ENCODE measurements at places on chromosomes 12 and 14. TPM values are rescaled to one million over a fixed set of nuclear protein-coding genes. Genes with fewer than 3 reads are reported as not detected.

- H3K27ac ChIP-seq, result no peak overlapping the region
- no peak overlapping the region for H3K4me3 ChIP-seq
- H3K27me3 ChIP-seq, result no peaks in the 10 kb centered on the region
- H3K36me3 ChIP-seq, result peaks cover 13% of the 10 kb centered on the region
- no peaks in the 10 kb centered on the region for H3K4me1 ChIP-seq
Observed at GRCh38 chr12:95130096-95130495, 56.7 kb upstream of the NR2C1 start.

DNA sequence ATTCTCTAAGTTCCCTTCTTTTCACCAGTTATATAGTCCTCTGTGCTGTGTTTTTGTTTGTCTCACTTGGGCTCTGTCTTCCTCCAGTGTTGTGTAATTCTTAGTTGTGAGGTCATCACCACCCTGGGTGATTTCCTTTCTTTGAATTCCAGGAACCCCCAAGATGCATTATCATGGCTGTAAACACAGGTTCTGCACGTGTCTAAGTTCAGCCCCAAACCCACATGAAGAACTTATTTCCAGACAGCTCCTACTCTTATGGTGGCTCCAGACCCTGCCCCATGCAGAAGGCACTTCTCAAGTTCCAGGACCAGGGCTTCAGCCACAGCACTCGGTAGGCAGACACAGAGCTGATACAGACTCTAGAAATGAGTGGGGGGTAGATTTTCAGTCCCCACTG lies 560.5 kb downstream of the BCL11B start:
- no peak for DNase-seq
- H3K27me3 ChIP-seq, result peaks cover 2% of the 10 kb centered on the region
- H3K27ac ChIP-seq, result no peak overlapping the region
- no peaks in the 10 kb centered on the region for H3K4me1 ChIP-seq
- no peaks in the 10 kb centered on the region for H3K36me3 ChIP-seq
- no peak overlapping the region for H3K4me3 ChIP-seq

DNA sequence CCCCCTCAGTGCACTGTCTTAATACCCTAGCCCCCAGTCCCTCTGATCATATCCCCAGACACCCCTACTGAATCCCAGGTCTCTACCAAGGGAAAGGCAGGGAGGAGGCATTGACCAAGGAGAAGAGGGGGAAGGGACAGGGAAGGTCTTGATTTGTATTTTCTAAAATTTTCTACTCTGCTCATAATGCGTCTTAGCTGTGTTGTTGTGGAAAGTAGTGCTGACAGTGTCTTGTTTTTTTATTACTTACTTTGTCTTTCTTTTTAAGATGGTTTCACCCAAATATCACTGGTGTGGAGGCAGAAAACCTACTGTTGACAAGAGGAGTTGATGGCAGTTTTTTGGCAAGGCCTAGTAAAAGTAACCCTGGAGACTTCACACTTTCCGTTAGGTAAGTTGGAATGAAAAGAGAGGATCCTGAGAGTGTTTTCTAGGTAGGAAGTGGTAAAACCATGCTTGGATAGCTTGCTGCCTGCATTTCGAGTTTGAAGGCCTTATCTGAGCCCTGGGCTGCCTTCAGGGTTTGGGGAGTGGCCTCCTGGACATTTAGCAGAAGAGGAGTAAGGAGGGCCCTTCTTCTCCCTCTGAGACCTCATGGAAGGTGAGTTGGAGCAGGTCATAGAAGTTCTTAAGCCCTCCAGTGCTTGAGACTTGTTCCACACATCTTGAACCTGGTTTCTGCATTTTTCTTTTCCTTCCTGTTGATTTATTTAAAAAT lies 27.4 kb downstream of the PTPN11 start:
- H3K36me3 ChIP-seq, result no peaks in the 10 kb centered on the region
- no peak overlapping the region for H3K4me3 ChIP-seq
- DNase-seq, result no peak

DNA sequence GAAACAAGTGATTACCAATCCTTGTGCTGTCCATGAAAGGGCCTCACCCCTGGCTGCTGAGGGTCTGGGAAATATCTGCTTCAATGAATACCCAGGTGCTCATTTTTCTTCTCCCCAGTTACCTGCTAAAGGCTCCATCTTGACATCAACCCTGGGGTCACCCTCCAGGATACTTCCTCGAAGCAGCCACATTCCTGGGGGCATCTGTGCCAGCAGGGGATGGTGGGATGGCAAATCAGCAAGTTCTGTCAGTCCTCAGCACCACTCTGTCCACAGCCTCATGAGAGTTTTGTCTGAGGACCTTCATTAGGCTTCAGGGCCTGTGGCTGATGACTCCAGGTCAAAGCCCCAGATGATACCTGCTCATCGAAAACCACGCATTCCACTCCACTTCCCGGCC lies 124.8 kb downstream of the ZFP36L1 start:
- no peak overlapping the region for H3K4me3 ChIP-seq
- H3K4me1 ChIP-seq, result peaks cover 44% of the 10 kb centered on the region
- no peaks in the 10 kb centered on the region for H3K36me3 ChIP-seq
- no peak overlapping the region for H3K27ac ChIP-seq
- no peak for DNase-seq

- no peak overlapping the region for H3K27ac ChIP-seq
- H3K4me3 ChIP-seq, result no peak overlapping the region
- no peaks in the 10 kb centered on the region for H3K36me3 ChIP-seq
- no peaks in the 10 kb centered on the region for H3K27me3 ChIP-seq
- no peaks in the 10 kb centered on the region for H3K4me1 ChIP-seq
Observed at GRCh38 chr12:93943780-93944179, 204.6 kb upstream of the PLXNC1 start.

DNA sequence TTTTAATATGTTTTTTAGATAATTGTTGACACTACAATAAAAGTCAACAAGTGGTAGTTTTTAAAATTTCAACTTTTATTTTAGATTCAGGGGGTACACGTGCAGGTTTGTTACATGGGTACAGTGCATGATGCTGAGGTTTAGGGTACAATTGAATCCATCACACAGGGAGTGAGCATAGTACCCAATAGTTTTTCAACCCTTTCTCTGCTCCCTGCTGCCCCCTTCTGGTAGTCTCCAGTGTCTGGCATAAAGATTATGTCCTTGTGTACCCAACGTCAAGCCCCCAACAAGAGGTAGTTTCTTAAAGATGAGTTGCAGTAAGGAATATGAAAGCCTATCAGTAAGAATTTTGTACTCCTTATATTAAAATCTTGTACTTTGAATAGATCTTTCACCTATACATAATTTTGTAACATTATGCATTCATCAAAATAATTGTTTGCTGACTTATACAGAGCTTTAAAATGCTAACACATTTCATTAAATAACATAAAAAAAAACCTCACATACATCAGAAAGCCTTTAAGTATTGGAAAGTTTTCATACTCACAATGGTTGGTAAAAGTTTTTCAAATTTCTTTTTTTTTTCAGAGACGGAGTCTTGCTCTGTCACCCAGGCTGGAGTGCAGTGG lies 5.4 kb upstream of the RALGAPA1 start:
- H3K36me3 ChIP-seq, result no peaks in the 10 kb centered on the region
- no peaks in the 10 kb centered on the region for H3K4me1 ChIP-seq
- no peaks in the 10 kb centered on the region for H3K27me3 ChIP-seq
- H3K4me3 ChIP-seq, result no peak overlapping the region

DNA sequence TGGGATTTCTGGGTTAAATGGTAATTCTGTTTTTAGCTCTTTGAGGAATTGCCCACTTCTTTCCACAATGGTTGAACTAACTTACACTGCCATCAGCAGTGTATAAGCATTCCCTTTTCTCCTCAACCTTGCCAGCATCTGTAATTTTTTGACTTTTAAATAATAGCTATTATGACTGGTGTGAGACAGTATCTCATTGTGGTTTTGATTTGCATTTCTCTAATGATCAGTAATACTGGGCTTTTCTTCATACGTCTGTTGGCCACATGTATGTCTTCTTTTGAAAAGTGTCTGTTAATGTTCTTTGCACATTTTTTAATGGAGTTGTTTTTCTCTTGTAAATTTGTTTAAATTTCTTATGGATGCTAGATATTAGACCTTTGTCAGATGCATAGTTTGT lies 323.7 kb downstream of the CCDC91 start:
- H3K4me1 ChIP-seq, result no peaks in the 10 kb centered on the region
- H3K4me3 ChIP-seq, result no peak overlapping the region
- no peak overlapping the region for H3K27ac ChIP-seq
- H3K36me3 ChIP-seq, result no peaks in the 10 kb centered on the region

GRCh38 chr12:12741660-12742059 lies 24.5 kb downstream of the CDKN1B start:
- peak; percentile 58 for DNase-seq
- peaks cover 4% of the 10 kb centered on the region for H3K4me1 ChIP-seq
- no peaks in the 10 kb centered on the region for H3K27me3 ChIP-seq
- H3K36me3 ChIP-seq, result no peaks in the 10 kb centered on the region

GRCh38 chr14:89424241-89424640 lies 7.2 kb upstream of the FOXN3 start:
- H3K4me1 ChIP-seq, result peaks cover 8% of the 10 kb centered on the region
- H3K36me3 ChIP-seq, result no peaks in the 10 kb centered on the region
- H3K4me3 ChIP-seq, result no peak overlapping the region
- no peak overlapping the region for H3K27ac ChIP-seq
- H3K27me3 ChIP-seq, result no peaks in the 10 kb centered on the region
- no peak for DNase-seq

GRCh38 chr12:80745851-80746505 lies 29.3 kb downstream of the MYF5 start:
- no peaks in the 10 kb centered on the region for H3K36me3 ChIP-seq
- H3K4me1 ChIP-seq, result no peaks in the 10 kb centered on the region
- H3K4me3 ChIP-seq, result no peak overlapping the region
- no peak overlapping the region for H3K27ac ChIP-seq
- no peak for DNase-seq

GRCh38 chr12:81005606-81006005 lies 67.9 kb upstream of the LIN7A start:
- H3K4me1 ChIP-seq, result no peaks in the 10 kb centered on the region
- DNase-seq, result no peak
- H3K36me3 ChIP-seq, result no peaks in the 10 kb centered on the region
- no peak overlapping the region for H3K27ac ChIP-seq
- no peak overlapping the region for H3K4me3 ChIP-seq

GRCh38 chr14:34233619-34234018 lies 228.4 kb downstream of the SPTSSA start:
- no peak overlapping the region for H3K4me3 ChIP-seq
- no peaks in the 10 kb centered on the region for H3K36me3 ChIP-seq
- H3K4me1 ChIP-seq, result no peaks in the 10 kb centered on the region
- H3K27ac ChIP-seq, result no peak overlapping the region

DNA sequence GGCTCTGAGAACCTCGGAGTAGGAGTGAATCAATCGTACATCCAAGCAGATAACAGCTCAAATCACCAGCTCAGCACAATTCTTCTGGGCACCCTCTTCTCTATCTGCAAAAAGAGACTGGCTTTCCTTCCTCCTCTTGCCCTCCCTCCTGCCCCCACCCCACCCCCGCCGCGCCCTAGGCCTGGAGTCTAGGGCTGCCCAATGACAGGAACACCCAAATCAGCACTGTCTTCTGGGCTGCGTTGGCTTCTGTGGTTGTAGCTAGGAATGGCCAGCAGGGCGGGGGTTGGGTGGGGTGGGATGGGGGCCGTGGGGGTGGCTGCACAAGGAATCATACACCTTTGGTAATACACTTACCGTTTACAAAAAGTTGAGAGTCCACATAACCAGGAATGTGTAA lies 28.0 kb upstream of the TMCC3 start:
- H3K4me1 ChIP-seq, result no peaks in the 10 kb centered on the region
- H3K27ac ChIP-seq, result no peak overlapping the region
- no peaks in the 10 kb centered on the region for H3K36me3 ChIP-seq
- DNase-seq, result no peak

DNA sequence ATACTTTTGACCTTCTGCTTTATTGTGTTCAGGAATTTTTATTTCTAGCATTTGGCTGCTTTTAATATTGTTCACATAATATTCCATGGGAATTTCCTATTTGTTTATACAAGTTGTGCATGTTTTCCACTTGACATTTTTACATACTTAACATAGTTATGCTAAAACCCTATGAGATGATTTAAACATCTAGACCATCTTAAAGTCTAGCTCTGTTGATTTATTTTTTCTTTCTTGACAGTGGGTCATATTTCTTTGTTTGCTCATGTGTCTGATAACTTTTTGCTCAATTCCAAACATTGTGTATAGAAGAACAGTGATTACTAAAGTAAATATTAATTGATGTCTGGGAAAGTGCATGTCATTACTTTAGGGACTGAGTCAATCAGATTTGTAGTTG lies 202.1 kb upstream of the PDZRN4 start:
- no peak for DNase-seq
- H3K4me1 ChIP-seq, result no peaks in the 10 kb centered on the region
- H3K36me3 ChIP-seq, result no peaks in the 10 kb centered on the region
- no peaks in the 10 kb centered on the region for H3K27me3 ChIP-seq
- H3K4me3 ChIP-seq, result no peak overlapping the region

GRCh38 chr12:75660107-75660530 lies 148.7 kb upstream of the KRR1 start:
- H3K27me3 ChIP-seq, result no peaks in the 10 kb centered on the region
- DNase-seq, result no peak
- H3K36me3 ChIP-seq, result no peaks in the 10 kb centered on the region
- no peak overlapping the region for H3K27ac ChIP-seq
- no peak overlapping the region for H3K4me3 ChIP-seq

DNA sequence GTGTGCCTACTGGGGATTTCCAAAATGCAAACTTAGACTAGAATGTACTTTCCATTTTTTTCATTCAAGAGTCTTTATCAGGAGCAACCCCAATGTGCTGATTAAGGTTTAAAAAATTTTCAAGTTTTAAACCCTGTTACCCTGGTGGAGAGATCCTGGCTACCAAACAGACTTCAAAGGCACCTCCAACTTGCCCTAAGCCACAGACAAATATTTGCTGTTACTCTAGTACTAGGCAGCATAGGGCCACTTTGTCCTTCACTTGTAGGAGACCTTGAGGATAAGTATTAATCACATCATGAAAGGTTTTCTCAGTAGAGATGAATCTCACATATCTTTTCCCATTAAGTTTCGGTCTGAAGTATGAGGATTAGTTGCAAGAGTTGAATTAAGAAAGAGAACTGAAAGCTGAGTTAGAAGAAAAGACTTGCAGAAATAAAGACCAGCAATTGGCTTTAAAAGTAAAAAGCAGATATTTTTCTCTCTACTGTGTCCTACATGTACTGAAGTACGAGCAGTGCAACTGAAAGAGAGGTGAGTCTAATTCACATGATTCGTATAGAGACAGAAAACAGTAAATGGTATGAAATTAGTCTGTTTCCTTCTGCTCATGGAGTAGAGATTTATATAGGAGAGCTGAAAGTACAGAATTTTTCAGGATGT lies 28.3 kb downstream of the NTN4 start:
- H3K4me3 ChIP-seq, result no peak overlapping the region
- no peaks in the 10 kb centered on the region for H3K36me3 ChIP-seq
- peaks cover 2% of the 10 kb centered on the region for H3K4me1 ChIP-seq
- no peak overlapping the region for H3K27ac ChIP-seq
- H3K27me3 ChIP-seq, result no peaks in the 10 kb centered on the region
- DNase-seq, result peak; percentile 29

GYS2 gene
- not detected for total RNA-seq

PPM1H gene
- 11.2 TPM for total RNA-seq

FAIM2 gene
- total RNA-seq, result 1.4 TPM

CCDC175 gene
- total RNA-seq, result 0.34 TPM

IL31 gene
- not detected for total RNA-seq

ACOT6 gene
- not detected for total RNA-seq

GARIN6 gene
- not detected for total RNA-seq

All from lung (tissue), 17 donors.